Stimulated activated CD4-positive, alpha-beta T cell treated with anti-CD3 and anti-CD28 coated beads, Interleukin-4, amount 100 ng/mL, for 1 hour (primary cell): ENCODE measurements at places on chromosomes 4 and X.

GRCh38 chr4:139728840-139729239 is 63.2 kb downstream of the MGST2 start:
- DNase-seq: no peak

DNA sequence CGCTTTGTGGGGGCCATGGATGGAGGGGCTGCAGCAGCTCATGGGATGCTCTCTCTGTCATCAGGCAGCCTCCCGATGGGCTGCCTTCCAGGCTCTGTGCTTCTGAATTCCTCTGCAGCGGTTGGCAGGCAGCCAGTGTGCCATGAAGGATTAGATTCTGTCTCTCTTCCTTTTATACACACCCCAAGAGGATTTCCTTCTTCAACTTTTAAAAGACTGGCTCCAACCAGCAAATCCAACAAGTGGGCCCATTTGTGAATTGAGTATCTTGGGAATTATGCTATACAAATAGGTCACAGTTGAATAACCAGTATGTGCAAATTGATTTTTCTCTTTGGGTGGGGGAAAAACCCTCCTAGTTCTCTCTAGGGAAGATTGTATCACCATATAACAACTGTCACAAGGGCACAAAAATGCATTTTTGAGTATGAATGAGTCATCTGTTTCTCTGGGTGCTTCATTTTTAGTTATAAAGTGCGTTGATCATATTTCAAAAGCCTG is 96.8 kb upstream of the FAT1 start:
- no peak for DNase-seq

GRCh38 chrX:131216828-131217227 is 72.3 kb downstream of the IGSF1 start:
- DNase-seq: no peak

GRCh38 chr4:108590776-108591175 is 29.6 kb upstream of the RPL34 start:
- DNase-seq: no peak

- DNase-seq: peak; percentile 87
Observed at GRCh38 chrX:77910108-77910840, at the start of gene ATP7A. TSS of gene ATP7A (plus strand) at chrX:77910693. CDS start at chrX:77971642, 60,949 bp downstream.

- DNase-seq: no peak
Observed at GRCh38 chr4:26185436-26185835, 135.4 kb upstream of the RBPJ start.

- no peak for DNase-seq
Observed at GRCh38 chr4:122785099-122785498, 41.5 kb upstream of the FGF2 start.

DNA sequence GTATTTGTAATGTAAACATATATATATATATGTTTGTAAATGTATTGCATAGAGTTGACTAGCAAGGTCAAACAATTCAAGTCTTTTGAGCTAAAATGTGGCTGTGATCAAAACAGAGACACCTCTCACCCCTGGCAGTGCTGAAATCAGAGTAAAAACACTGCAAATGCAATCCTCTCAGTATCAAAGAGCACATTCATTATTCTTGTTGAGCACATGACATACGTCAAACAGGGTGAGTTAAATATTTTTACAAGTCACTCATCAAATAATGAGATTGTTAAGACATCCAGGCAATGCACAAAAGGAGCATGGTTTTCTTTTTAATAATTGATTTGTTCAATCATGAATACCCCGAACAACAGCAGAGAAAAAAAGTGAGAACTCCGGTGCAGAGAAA is 114.1 kb upstream of the KCNIP4 start:
- no peak for DNase-seq

GRCh38 chr4:38664706-38665401 is 855 bp downstream of the KLF3 start:
- DNase-seq: peak; percentile 59

DNA sequence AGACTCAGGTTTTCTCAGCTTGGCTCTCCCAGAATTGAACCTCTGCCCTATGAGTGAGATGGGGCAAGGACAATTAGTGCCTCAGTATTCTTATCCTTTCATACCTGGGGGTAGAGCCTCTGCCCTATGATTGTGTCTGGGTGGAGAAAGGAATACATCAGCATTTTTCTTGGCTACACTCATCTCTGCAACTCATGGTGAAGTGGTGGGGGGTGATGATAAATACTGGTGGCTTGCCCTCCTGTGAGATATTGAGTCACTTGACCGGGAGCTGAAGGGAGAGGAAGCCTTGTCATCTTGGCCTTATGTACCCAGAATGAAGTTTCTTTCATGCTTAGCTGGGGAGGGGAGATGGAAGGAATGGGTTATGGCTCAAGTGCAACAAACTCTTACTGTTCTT is 71.3 kb upstream of the ENOX2 start:
- no peak for DNase-seq

- DNase-seq: no peak
Observed at GRCh38 chr4:123283371-123283895, 113.2 kb upstream of the SPRY1 start.

GRCh38 chr4:47359891-47360290 is 103.6 kb downstream of the COMMD8 start:
- no peak for DNase-seq

- no peak for DNase-seq
Observed at GRCh38 chrX:32026772-32027171, 954.9 kb upstream of the FTHL17 start.

GRCh38 chrX:16892504-16893362 is 22.6 kb upstream of the RBBP7 start:
- DNase-seq: peak; percentile 28

DNA sequence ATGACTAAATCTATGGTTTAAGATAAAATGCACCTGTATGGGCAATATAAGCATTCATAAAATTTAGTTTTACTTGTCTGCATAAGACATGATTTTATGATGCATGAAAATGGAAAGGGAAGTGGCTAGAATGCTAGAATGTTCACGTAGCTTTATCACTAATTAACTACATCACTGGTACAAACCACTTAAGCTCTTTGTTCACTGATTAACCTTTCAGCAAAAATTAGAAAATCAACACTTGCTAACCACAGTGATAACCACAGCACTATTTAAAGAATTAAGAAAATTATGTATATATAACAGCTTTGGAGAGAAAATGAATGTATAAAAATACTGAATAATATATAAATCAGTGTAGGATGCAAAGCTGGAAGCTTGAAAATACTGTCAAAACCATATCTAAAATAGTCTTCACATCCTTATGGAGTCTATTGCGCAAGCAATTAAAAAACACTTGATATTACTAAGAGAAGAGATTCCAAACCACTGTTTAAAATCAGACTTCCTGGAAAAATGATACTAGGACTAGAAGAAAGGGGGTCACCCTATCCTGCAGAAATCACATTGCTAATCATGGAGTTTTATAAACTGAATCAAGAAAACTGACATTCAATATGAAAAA is 51.9 kb downstream of the EFHC2 start:
- no peak for DNase-seq

DNA sequence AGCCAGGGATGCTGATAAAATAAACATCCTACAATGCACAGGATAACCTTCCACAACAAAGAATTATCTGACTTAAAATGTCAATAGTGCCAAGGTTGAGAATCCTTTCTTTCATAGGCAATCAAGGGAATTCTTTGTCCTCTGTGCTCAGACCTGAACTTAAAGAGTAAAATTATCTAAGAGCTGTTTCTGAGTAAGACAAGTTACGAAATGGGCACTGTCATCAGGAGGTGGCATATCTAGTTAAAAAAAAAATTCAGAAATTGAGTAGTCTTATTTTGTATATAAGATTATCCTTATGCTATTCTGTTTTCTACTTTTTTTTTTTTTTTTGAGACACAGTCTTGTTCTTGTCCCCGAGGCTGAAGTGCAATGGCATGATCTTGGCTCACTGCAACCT is 3.3 kb upstream of the RAB33B start:
- no peak for DNase-seq

- DNase-seq: no peak
Observed at GRCh38 chrX:136572030-136572429, 40.0 kb downstream of the VGLL1 start.

DNA sequence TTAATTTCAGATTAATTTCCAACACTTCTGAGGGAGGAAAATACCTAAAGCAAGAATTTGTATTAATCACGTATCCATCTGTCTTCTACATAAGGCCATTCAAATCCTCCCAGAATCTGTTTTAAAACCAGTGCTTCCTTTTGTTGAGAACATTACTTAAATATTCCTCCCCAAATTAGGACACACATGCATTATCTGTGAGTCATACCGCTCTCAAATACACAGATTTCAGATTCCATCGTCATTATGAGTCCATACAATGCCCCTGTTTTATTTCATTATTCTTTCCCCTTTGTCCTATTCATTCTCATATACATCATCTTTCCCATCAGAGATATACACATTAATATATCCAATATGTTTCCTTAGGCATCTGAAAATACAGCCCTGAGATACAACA is 57.3 kb upstream of the PRSS12 start:
- no peak for DNase-seq

- no peak for DNase-seq
Observed at GRCh38 chr4:77286906-77287305, 129.9 kb downstream of the CCNG2 start.

- no peak for DNase-seq
Observed at GRCh38 chr4:116357758-116358157, 727.6 kb downstream of the TRAM1L1 start.

DNA sequence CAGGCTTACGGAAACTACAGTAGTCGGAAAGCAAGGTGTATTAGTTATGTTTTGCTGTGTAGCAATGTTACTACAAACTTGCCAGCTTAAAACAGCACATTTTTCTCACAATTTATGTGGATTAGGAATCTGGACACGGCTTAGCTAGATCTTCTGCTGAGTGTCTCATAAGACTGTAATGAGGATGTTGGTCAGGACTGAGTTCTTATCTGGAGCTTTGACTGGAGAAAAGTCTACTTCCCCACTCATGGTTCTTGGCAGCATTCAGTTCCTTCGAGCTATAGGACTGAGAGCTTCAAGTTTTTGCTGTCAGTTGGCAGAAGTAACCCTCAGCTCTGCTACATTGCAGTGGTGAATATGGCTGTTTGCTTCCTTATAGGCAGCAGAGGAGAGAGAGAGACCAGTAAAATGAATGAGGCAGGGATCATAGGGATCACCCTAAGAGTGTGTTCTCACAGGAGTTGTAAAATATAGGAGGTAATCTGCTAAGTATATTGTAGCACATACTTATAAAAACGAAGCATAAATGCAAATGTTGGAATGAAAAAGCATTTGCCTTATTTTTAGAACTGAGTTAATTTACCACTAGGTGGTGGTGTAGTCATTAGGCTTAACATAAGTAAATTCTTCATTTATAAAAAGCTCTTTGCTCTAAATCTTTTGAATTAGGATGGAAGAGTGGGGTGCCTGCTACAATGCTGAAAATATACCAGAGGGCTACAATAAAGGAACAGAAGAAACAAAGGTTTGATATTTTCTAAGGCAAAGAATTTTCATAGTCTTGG is 38.6 kb downstream of the ALG13 start:
- DNase-seq: no peak

DNA sequence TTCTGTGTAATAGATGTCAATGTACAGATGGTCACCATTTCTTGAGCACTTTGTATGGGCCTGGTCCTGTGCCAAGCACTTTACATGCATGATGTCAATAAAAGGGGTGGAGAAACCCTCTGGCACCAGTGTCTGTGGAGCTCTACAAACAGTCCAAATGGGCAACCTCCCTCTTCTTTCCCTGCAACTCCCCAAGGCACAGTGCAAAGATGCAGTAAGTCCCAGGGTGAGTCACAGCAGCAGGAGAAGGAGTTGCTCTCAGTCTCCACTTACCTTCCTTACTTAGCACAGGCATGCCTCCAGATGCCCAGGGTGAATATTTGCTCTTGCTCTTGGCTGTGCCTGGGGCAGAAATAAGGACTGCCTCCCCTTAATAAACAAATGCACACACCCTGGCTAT is 4.3 kb downstream of the OCIAD2 start:
- DNase-seq: no peak

GRCh38 chr4:137267024-137267423 is 265.3 kb downstream of the PCDH18 start:
- DNase-seq: no peak

- no peak for DNase-seq
Observed at GRCh38 chrX:2583194-2584162, 82.7 kb upstream of the DHRSX start.

DNA sequence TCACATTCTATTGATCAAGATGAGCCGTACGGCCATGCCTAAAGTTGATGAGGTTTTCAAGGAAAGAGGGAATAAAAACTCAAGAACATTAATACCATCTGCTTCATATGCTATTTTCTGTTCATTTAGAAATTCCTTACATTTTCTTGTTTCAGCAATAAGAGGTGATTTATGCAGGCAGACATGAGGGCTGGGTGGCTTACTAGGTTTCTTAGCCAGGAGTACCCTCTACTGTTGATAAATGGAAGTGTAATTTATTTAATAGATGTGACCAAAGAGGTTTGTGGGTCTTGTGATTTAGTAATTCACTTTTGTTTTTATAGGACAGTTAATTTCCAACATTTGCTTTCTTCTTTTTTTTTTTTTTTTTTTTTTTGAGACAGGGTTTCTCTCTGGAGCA is 6.4 kb upstream of the SMIM9 start:
- no peak for DNase-seq

DNA sequence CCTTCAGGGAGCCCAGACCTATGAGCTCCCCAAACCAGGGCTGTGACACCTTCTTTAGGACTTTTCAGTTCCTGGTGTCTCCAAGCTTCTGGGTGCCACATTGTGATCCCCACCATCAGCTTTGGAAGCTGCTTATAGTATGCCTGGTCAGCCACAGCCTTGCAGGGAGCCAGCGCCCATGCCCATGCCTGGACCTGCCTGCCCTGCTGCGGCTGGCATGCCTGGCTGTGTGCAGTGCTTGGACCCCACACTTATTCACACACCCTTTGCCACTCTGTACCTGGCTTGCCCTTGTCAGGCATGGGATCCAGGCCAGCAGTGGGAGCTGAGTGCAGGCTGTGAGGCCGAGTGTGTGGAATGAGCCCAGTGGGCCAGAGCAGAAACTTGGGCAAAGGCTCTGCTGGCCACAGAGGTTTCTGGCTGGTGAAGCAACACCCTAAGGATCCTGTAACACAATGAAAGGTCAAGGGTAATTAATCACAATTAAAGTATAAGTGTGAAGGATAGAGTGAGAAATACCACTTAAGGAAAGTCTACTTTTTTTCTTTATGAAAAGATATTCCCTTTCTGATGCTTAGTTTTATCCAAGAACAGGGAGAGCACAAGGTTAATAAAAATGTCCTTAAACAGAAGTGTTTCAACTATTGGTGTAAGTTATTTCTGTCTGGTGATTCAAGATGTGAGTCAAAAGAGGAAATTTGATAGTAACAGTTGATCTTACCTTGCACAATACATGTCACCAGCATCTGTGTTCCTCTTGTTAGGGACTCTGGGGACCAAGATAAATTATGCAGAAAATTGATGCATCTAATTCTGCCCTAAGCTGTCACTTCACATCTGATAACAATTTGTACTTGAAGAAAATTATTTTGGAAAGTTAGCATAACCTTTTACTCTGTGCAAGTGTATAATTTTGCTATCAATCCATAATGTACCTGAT is 161.8 kb downstream of the FAM47A start:
- DNase-seq: no peak

- peak; percentile 49 for DNase-seq
Observed at GRCh38 chr4:80202741-80203553, 5.6 kb downstream of the PRDM8 start.
